Bronchial epithelial cell (primary cell): ENCODE measurements at places on chromosomes 12 and 14.

DNA sequence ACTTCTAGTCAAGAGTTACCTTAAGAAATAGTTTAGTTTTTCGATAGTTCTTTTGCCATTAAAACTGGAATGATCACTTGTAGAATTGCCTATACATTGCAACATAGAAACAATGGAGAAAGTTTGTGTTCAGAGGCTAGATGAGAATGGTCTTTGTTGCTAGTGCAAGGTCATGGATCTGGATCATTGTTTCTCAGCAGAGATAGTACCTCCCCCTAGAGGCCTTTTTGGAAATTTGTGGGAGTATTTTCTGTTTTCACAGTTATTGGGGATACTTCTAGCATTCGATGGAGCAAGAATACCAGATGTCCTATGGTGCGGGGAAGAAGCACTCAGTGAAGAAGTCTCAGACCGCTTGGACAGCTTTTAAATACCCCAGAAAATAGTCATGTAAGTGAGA, 138.8 kb upstream of the HMGA2 start:
- peak; percentile 66 for DNase-seq

- DNase-seq, result no peak
These were observed 19.8 kb downstream of the PTPRB start for GRCh38 chr12:70617450-70617849.

DNA sequence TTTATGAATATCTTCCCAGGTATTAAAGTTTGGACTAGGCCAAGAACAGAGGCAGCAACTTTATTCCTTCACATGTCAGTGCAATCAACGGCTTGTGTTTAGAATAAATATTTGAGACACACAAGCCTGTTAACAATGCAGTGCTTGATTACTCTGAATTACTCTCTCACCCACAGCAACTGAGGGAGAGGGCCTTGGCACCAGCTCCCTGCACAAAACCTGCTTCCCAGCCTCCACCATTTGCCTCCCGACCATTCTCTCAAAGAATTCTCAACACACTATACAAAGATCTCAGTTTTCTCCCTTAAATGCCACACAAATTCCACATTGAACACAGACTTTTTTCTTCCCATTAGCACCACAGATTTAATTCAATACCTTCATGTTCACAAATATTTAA, 77.0 kb downstream of the STON2 start:
- no peak for DNase-seq

DNA sequence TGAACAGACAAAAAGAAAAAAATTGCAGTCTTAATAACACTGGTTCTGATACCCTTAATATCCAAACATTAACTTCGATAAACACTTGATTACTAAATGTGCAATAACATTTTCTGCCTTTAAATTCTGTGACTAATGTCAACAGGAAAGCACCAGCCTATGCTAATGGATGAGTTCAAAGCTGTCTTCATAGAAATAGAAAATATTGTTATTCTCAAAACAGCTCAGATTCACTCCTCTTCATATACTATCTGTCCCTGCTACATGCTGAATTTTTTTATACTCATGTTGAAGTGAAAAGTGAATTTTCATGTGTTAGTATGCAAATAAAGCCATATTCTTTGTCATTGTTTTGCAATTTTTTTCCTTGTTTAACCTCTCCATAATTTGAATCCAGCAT, 13.9 kb downstream of the TAS2R43 start:
- DNase-seq, result no peak
